Sciatic nerve (tissue), 2 donors: ENCODE measurements at places on chromosomes 6 and 20. TPM values are rescaled to one million over a fixed set of nuclear protein-coding genes. Genes with fewer than 3 reads are reported as not detected.
A peak's percentile ranks its signal among the peaks of the same experiment; 100 is the strongest.

Gene ABHD16B
- total RNA-seq, result not detected

Gene TXLNB
- total RNA-seq, result 1.7 TPM

DNA sequence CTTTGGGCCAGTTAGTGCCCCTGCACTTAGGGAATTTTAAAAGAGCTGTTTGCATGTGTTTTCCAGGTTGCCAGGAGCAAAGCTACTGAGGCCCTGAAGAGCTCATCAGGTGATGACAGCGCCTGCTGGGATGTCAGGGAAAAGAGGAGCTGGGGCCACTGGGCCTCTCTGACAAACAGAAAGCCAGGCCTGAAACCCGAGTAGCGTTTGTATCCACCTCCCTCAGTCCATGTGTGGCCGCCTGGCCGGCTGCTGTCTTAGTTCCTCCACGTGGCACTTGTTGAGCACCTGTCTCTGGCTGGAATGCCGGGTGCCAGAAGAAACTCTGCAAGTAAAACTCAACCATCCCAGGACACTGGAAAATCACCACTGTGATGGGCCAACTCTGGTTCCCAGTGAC lies 601.2 kb downstream of the CDH26 start:
- DNase-seq, result no peak

GRCh38 chr20:18543216-18543615 lies 24.0 kb upstream of the SMIM26 start:
- no peak for DNase-seq

DNA sequence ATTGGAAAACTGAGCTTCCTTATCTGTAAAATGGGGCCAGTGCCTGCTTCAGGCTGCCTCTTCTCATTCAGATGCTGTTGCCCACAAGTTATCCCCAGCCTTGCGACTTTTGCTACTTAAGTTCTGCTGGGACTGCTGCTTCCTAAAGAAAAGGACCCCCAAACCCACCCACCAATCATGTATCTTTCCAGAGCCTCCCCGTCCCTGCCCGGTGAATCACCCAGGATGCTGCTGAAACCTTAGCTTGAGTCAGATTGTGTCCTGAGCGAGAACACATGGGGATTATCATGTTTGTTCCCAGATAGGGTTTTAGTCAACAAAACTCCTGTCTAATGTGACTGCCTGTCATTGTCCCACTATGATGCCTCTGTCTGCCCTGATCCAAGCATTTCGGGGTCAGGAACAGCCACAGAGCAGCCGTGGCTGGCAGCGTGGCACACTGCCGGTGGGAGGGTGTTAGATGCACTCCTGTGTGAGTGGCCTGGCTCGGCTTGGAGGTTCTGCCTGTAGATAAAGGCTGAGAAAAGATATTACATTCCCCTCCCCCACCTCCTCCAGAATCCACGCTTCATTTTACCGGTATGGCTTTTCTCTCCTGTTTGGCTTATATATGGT lies 79.9 kb downstream of the TOX2 start:
- no peak for DNase-seq

DNA sequence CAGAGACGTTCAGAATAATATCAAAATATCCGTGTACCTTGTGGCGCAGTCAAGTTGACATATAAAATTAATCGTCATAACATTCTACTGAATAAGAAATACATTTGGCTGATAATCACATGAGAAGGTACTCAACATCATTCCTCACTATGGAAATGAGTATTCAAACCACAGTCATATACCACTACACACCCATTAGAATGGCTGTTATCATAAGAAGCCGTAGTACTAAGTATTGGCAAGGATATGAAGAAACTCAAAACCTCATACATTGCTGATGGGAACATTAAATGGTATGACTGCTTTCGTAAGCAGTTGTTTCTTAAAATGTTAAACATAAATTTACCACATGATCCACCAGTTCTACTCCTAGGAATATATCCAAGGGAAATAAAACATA lies 244.7 kb downstream of the CDKAL1 start:
- no peak for DNase-seq

- no peak for DNase-seq
Observed at GRCh38 chr6:162964488-162965140, 236.8 kb downstream of the PACRG start.

GRCh38 chr6:381742-382461 lies 9.7 kb upstream of the IRF4 start:
- DNase-seq, result peak; percentile 60

DNA sequence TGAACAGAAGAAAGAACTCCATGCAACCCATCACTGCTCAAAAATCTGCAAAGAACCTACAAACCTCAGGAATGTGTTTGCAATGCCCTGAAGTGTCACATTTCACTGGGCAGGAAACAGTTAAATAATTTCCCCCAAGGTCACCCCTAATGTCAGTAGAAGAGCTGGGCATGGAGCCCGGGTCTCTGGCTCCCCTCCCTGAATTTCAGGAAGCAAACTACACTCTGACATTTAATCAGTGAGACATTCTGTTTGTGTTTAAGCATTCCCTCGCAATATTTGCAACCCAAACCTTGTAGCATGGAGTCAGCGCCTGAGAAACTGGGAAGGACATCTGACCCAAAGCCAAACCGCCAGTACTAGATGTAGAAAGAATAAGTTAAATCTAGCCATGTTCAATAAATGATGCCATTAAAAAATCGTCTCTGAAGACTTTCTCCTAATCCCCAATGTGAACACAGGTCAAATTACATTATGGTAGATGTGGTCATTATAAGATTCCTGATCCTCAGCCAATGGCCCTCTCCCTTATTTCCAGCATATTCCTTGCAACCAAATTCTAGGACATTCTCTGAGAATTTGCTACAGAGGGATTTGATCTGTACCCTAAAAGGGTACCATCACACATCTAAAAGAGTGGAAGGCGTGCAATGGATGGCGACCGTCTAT lies 91.2 kb upstream of the ADTRP start:
- no peak for DNase-seq
